Left hindlimb (tissue), 1 donor: ENCODE measurements at places on chromosomes 11 and 22.

GRCh38 chr11:119720311-119720913 lies 8.6 kb downstream of the NECTIN1 start:
- DNase-seq = no peak

- DNase-seq = no peak
These were observed 17.2 kb upstream of the UVRAG start for GRCh38 chr11:75797792-75798191.

DNA sequence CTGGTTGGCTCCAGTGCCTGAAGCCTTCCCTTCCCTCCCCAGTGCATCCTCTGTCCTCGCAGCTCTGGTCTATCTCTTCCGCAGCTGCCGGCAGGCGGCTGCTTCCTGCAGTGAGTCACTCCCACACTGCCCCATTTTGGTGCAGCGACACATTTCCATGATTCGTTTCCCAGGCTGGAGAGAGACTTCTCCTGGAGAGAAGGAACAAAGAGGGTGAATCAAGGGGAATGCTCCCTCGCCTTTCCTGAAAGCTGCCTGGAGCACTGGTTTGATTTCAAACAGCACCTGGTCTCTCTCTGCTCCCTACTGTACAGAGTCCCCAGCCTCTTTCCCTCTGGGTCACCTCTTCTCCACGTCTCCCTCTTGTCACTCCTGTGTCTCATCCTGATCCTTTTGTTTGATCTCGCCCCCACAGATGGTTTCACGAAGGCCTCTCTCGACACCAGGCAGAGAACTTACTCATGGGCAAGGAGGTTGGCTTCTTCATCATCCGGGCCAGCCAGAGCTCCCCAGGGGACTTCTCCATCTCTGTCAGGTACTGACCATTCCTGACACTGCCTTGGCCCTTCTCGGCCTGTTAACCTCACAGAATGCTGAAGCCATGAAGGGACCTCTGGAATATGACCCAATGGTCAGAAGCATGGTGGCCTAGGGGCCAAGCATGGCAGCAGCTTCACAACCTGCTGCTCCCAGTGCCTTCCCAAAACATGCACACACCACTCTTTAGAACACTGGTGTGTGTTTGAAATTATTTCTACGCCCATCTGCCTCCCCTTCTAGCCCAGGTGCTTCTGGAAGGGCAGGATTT lies at the start of gene TMA7B:
TMA7B (plus strand) TSS at position 758 of the 808 bp plus-strand sequence. CDS start 3,978 bp downstream, outside the sequence.
- DNase-seq = peak; percentile 43

DNA sequence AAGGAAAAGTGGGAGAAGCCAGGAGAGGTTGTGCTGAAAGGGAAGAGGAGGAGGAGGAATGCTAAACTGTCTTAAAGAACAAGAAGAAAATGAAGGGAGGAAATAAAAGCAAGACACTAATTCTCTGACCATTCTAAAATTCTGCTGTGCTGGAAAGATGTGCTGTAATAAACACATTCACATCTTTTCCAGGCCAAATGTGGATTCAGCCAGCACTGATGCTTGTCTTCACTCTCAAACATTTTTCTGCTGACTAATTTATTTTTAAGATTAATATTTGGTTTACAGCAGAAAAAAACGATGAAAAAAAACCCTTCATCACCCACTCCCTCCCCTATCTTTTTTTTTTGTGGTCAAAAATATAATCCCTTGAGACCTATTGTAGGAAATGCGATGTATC lies 223.6 kb downstream of the SWAP70 start:
- no peak for DNase-seq

GRCh38 chr11:94459576-94459975 lies 34.1 kb downstream of the MRE11 start:
- no peak for DNase-seq
